ENCODE measurements at places on chromosomes 7 and 10.

GRCh38 chr10:44986670-44987069 lies 8.1 kb upstream of the DEPP1 start:
- DNase-seq: no peak

GRCh38 chr7:43929529-43930457 lies 3.6 kb downstream of the UBE2D4 start:
- DNase-seq: no peak

- peak; percentile 85 for DNase-seq
These were observed 327.8 kb upstream of the C7orf33 start for GRCh38 chr7:148262721-148263229.

GRCh38 chr7:100157334-100158228 lies 942 bp downstream of the TRAPPC14 start:
- peak; percentile 81 for DNase-seq

- DNase-seq: peak; percentile 23
These were observed 199.0 kb downstream of the EMX2 start for GRCh38 chr10:117741524-117741923.

Data from H7 (cell line).